Osteoblast (primary cell): ENCODE measurements at places on chromosomes 3 and 15.

DNA sequence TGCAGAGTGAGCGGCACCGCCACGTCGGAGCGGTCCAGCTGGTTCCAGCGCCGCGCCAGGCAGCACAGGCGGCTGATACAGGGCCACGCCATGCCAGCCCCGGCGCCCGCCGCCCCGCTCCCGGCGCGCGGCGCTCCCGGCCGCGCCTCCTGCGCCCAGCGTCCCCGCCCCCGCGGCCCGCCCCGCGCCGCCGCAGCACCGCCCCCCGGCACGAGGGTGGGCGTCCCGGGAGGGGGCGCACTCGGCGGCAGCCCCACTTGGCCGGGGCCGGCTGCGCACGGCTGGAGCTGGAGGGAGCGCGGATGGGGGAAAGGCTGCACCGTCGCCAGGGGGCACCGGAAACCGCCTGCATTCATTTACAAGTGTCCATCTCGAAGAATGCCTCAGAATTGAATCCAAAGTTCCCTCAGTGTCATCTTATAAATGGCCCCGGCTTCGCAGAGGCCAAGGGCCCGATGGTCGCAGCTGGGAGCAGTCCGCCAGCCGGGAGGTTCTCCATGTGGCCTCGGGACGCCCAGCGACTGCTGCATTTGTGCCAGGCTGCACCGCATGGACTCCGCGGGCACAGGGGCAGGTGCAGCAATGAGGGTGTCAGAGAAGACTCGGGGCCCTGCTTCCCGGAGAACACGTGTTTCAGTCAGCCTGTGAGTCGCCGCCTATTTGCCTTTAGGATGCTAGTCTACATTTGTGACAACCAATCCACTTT lies at the start of gene MAP6D1:
MAP6D1 (minus strand) TSS at position 122 of the 706 bp plus-strand sequence; CDS start at position 92, 30 bp downstream.
- peak; percentile 97 for DNase-seq

DNA sequence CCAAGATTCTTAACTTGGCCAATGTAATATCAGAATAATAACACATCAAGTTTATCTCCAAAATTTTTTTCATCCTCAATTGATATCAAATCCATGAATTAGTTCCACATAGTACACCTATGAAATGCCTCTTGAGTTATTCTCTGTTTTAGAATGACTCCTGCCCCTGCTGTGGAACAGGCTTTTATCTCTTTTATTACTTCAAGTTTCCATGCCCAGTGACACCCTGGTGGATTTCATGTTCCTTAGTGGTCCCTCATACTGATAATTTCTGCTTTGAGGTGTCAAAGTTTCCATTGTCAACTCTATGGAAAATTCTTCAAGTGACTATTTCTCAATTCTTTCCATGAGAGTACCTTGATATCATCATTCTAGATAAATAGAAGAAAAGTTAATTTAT lies 24.6 kb downstream of the PLSCR1 start:
- DNase-seq, result no peak

GRCh38 chr3:57746156-57747010 lies 9.7 kb upstream of the SLMAP start:
- no peak for DNase-seq

GRCh38 chr3:50542177-50543034 lies 25.1 kb downstream of the C3orf18 start:
- DNase-seq, result peak; percentile 98

GRCh38 chr3:138245026-138245425 lies 57.9 kb downstream of the ARMC8 start:
- no peak for DNase-seq
